ENCODE measurements at places on chromosomes 2 and 18. TPM values are rescaled to one million over a fixed set of nuclear protein-coding genes. Genes with fewer than 3 reads are reported as not detected.

Gene BMP10
- not detected for total RNA-seq

Gene POMC
- total RNA-seq, result 1.2 TPM

Gene RSAD2
- total RNA-seq, result 0.33 TPM

Gene ABCG8
- not detected for total RNA-seq

Gene KCNG2
- total RNA-seq, result not detected

Gene TCF23
- total RNA-seq, result not detected

All from smooth muscle cell of the pulmonary artery (primary cell).